H9 (cell line): ENCODE measurements at places on chromosomes 4 and X. TPM values are rescaled to one million over a fixed set of nuclear protein-coding genes. Genes with fewer than 3 reads are reported as not detected.

DNA sequence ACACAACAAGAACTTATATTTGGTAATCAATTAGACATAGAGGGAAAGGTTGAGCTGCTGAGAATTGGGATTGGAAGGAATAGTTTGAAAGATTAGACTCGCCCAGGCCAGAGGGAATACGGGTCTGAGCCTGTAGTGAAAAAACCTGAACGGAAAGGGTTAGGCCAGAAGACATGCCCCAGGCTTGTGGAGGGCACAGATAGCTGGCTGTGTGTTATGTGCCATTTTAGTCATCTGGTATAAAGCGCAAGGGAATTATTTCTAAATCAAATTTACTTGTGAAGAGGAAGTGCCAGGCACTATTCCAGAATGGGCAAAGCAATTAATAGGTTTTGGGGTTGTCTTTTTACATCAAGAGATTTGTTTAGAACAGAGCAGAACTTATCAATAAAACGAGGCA is 187.5 kb upstream of the ANKRD50 start:
- DNase-seq = no peak

GRCh38 chr4:183286590-183287308 is 33.3 kb downstream of the CLDN22 start:
- no peak for DNase-seq

DNA sequence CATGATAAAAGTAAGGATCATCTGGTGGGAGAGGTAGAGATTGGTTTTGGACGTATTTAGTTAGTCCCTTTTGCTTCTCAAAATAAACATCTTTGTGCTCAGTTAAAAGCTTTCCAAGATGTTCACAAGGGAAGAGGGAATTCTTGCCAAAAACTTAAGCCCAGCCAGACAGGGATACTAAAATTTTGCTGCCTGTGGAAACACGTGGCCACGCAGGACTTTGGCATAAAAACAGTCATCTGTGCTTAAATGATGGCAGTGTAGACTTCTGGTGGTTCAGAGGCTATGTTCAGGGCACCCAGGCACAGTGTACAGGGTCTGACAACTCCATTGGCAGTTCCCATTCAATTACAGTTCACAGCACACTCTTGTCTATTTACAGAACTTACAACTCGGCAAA is 93.2 kb upstream of the JADE1 start:
- no peak for DNase-seq

DNA sequence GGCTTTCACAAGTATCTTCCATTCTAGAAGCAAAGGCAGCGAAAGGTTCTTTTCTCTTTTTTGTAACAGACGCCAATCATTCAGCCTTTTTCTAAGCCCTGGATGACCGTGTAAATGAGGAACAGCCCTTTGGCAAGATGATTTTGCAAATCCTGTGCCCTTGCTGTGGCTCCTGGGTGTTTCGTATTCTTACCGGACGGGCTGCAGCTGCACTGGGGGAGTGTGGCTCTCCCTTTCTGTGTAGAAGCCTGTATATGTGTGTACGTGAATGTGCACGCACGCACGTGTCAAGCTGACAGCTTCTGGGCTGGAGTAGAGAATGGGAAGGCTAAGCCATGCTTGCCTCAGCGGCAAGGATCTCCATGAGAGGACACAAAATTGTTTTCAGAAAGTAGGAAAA is 8.2 kb downstream of the GRPEL1 start:
- DNase-seq = no peak

KCND1 gene
- total RNA-seq = 5.7 and 7.0 TPM in 2 replicates

ZNF157 gene
- 0.81 TPM in 2 replicates for total RNA-seq

TKTL1 gene
- total RNA-seq = not detected in 2 replicates

- peak; percentile 81 for DNase-seq
These were observed 85.0 kb upstream of the TENT5D start for GRCh38 chrX:80335062-80335830.

DNA sequence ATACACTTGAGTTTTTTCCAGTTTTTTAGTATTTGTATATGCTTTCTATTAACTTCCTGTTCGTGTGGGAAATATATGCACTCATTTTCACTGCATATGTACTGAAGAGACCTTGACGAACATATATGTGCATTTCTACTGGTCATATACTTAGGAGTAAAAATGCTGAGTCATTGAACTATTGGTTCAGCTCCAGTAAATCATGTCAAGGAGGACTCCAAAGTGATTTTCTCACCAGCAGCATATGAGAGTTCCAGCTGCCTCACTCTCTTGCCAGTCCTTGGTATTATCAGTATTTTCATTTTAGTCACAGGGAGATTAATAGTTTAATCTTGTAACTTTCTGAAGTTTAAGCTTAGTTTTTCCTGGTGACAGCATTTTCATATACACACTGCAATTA is 2750.2 kb downstream of the ARAP2 start:
- no peak for DNase-seq

- DNase-seq = no peak
These were observed 14.0 kb downstream of the CHIC2 start for GRCh38 chr4:54050214-54050904.

- no peak for DNase-seq
These were observed 90.8 kb downstream of the COL25A1 start for GRCh38 chr4:109211671-109212070.

- DNase-seq = no peak
These were observed 1.3 kb downstream of the PTPN13 start for GRCh38 chr4:86595426-86595805.

GRCh38 chr4:112523008-112523721 is 7.2 kb upstream of the NEUROG2 start:
- peak; percentile 85 for DNase-seq

RS1 gene
- not detected in 2 replicates for total RNA-seq

GRPR gene
- total RNA-seq = 27.3 and 28.8 TPM in 2 replicates

DNA sequence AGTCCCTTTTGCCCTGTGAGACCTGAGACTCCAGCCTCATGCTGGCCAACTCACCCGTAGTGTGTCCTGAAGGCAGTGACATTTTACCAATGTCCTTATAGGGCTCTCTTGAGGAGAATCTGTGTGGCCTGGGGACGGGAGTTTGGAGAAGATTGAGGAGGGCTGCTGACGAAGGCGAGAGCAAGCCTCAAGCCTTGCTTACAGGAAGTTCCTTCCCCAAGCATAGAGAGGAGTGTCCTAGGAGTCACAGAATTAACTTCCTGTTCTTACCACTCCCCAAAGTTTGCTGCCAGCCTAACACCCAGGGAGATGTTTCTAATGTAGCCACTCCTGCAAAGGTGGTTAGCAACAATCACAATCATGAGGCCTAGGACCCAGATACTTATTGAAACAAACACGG is at the start of gene NXF3:
TSS of gene NXF3 (minus strand) at position 202 of the 400 bp plus-strand sequence. CDS start at position 82, 120 bp downstream.
- no peak for DNase-seq
